ENCODE measurements at places on chromosomes 5 and 9.

- no peak for DNase-seq
Observed at GRCh38 chr9:79461712-79462111, 110.1 kb upstream of the TLE4 start.

GRCh38 chr5:181224390-181225229, 1.5 kb downstream of the TRIM41 start:
- DNase-seq, result no peak

DNA sequence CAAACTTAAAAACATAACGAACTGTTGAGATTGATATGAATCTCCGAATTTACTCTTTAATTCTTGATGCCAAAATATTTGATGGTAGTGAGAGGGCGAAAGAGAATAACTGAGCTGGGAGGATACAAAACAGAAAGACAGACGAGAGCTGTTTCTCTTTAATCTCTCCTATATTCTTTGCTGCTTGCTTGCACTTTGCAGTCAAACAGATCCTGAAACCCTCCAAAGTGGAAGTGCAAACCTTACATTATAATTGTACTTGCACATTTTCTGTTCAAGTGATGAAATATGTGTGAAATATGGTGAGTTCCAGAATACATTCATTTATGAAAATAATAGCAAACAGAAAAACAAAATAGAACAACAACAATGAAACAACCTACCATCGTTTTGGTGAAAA, 63.8 kb downstream of the PAM start:
- no peak for DNase-seq

DNA sequence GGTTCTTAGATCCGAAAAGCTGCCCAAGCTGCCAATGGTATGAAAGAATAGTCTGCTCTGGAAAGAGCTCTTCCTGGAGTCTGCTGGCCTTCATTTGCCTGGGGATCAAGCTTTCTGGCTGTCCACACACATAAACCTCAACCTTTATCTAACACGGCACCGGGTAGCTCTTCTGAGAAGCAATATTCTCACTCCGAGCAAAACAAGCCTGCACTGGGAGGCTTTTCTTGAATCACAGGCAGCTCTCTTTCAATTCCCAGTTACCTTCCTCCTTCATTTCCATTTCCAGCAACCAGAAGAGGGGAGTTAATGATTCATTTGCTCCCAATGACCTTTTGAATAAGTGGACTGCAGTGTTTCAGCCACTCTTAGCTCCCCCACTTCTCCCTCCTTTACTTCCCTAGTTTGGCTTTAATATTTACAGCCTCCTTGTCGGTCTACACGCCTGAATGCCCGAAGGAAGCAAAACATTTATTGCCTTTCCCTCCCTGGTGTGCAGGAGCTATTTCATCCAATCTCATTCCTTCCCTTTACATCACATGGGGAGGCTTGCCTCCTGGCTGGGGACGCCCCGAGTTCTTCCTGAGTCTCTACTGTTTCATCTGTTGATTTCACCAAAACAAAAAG, 187.1 kb downstream of the ARHGEF28 start:
- no peak for DNase-seq

DNA sequence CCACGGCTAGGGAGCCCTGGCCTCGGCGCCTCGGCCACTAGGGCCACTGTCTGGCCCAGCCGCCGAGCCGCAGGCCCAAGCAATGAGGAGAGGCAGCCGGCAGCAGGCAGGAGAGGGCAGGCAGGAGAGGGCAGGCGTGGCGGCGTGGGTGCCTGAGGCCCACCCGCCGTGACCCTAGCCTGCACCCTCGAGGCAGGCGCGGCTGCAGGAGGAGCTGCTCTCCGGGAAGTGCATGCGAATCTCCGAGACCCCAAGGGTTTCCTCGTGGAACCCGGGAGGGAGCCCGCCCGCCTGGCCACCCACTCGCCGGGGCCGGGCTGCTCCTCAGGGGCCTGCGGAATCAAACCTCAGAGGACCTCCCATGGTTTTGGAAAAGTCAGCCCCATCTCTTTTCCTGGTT, 9.3 kb downstream of the GRIN1 start:
- DNase-seq, result no peak

DNA sequence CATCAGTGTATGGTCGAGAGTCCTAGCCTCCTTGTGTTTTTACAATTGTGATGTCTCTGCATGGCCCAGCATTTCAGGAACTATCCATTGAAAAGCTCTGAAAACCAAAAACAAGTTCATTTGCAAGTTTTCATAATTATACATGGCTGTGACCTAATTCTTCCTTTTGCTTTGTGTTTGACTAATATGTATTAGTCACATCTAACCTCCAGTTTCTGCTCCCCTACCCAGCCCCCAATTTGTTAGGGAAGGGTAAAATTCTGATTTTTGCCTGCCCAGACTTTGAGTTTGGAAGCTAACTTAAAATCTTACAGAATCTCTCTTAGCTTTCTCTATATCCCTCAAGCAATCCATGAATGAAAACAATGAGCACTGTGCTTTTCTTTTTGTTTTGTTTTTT, 128.2 kb upstream of the SEMA6A start:
- no peak for DNase-seq

GRCh38 chr5:98482321-98483300, 290.9 kb upstream of the RGMB start:
- no peak for DNase-seq

- no peak for DNase-seq
Observed at GRCh38 chr9:6149315-6149714, 66.3 kb upstream of the IL33 start.

- DNase-seq, result no peak
Observed at GRCh38 chr9:107481035-107481434, 8.5 kb downstream of the KLF4 start.

DNA sequence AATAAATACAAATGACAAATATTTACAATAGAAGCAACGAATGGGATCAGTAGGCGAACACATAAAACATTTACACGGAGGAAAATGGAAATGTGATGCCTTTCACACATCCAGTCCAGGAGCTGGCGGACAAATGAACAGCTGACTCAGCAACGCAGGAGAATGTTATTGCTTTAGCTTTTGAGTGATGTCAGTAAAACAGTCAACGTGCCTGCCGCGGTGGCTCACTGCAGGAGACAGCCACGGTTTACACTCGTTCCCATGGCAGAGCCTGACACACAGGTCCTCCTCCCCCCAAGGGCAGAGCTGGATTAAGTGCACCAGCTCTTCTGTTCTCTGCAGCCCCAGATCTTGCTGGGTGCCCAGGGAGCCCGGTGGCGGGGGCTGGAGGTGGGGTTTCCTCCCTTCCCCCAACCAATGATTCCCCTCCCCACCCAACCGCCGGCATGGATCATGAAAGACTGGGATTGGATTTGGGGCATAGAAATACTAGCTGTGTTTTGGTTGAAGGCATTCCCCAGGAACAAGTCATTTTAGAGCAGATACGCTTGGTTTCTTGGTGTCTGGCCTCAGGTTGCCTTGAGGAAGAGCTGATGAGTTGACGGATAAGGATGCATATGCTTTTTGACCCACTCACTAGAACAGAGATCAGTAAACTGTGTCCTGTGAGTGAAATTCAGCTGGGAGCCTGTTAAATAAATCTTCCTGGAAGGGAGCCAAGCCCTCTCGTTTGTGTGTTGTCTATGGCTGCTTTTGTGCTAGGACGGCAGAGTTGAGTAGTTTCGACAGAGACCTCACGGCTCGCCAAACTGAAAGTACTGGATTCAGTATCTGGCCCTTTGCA, 12.5 kb downstream of the STC2 start:
- no peak for DNase-seq
